ENCODE measurements at places on chromosomes 3 and 15.

GRCh38 chr3:177410730-177411129 is 213.4 kb upstream of the TBL1XR1 start:
- DNase-seq, result no peak

- no peak for DNase-seq
These were observed 406.7 kb downstream of the OCA2 start for GRCh38 chr15:27692438-27692837.

- DNase-seq, result no peak
These were observed 27.1 kb downstream of the FSD2 start for GRCh38 chr15:82778755-82779154.

DNA sequence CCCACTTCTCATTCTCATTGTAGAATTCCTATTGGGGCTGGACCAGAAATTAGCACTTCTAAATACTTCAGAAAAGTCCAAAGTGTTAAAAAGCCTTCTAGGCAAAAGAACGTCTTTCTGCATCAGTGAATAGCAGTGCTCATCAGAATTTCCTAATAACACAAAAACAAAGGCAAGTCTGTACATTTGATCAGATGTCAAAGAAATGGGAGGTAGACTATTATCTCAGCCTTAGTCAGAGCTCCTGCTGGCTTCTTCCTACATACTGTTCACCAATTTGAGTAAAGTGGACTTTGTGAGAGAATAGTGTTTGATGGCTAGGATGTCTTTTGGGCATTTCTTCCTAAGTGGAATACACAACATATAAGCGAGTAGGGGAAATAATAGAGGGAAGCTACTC is 48.7 kb downstream of the FOXB1 start:
- no peak for DNase-seq

DNA sequence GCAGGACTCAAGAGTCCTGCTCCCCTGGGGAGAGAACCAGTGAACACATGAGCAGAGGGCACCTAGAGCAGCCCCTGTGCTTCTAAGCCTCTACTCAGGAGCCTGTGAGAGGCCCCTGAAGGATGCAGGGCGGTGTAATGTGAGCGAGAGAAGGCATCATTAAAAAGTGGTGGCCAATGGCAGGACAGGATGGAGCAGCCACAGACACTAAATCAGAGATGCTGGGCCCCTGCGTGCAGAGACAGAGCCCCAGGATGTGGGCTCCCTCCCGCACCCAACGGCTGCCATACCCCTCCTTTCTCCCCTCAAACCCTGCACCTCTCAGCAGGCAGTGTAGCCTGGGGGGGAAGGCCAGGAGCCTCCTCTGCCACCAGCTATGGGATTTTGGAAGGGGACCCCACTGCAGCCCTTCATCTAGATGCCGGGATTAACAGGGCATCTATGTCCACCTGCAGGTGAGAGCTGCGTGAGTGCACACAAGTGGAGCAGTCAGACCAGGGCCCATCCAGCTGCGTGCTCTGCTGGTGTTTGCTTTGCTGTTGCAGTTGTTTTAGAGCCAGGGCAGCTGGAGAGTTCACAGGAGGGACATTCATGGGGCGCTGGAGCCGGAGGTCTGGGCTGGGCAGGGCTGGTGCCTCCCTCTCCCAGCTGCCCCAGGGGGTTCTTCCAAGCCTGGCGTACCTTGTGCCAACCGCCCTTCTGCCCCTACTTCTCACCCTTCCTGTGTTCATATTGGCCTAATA is 5.1 kb upstream of the IQSEC1 start:
- no peak for DNase-seq

DNA sequence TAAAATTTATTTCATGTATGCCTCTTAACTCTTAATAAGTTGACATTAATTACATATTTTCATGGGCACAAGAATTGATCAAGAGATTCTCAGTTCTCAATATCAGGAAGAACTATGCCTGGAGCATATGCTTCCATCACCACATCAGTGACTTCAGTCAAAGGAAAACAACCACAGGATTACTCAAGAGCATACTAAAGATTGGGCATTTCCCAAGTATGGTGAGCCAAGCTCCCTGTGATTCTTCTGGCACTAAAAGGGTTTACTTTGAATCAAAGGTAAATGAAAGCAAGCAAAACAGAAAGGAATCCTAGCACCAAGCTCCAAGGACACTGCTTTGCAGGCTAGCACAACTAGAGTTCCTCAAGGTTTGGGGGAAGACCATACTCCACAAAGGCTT is 44.6 kb downstream of the FMN1 start:
- no peak for DNase-seq

DNA sequence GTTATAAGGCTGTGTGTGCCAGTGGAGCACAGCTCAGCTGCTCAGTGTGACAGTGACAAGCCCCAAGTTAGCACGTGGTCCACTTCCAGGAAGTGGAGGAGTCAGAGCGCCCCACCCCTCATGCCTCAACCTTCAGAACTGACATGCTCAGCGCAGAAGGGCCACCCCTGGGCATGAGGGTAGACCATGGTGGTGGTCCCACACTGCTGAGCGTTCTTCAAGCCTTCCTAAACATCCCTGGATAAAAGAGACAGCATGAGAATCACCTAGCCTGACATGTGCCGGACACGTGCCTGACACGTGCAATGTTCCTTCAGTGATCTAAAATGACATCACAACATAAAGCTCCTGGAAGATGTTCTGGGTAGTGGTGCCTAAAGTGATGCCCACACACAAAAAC is 16.8 kb downstream of the ATP10A start:
- DNase-seq, result peak; percentile 38

DNA sequence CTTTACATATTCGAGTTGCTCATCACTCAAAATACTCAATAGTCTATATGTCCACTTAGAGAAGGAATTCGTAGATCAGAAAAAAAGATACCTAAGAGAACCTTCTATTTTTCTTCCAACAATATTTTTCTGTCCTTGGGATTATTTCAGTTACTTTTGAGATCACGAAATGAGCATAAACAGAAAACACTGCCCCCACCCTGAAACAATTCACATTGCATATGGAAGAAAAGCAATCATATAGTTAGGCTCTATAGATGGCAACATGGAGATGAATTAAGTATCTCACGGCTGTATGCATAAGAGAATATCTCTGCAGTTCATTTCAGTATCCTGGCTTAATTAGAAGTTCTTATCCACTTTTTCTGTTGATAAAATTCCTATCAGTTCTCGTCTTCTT is 391.1 kb downstream of the FGF12 start:
- DNase-seq, result no peak

GRCh38 chr15:63274427-63274826 is 3.0 kb upstream of the APH1B start:
- no peak for DNase-seq

GRCh38 chr15:89132611-89133507 is 44.6 kb downstream of the ABHD2 start:
- DNase-seq, result no peak

GRCh38 chr15:49064281-49064653 is 18.0 kb upstream of the SECISBP2L start:
- DNase-seq, result no peak

- peak; percentile 64 for DNase-seq
These were observed 4.2 kb downstream of the ACOX2 start for GRCh38 chr3:58532794-58533220.
